ENCODE measurements at places on chromosomes 5 and 9.
A peak's percentile ranks its signal among the peaks of the same experiment; 100 is the strongest.

- peak; percentile 46 for DNase-seq
These were observed 86.0 kb upstream of the NR5A1 start for GRCh38 chr9:124593200-124593599.

DNA sequence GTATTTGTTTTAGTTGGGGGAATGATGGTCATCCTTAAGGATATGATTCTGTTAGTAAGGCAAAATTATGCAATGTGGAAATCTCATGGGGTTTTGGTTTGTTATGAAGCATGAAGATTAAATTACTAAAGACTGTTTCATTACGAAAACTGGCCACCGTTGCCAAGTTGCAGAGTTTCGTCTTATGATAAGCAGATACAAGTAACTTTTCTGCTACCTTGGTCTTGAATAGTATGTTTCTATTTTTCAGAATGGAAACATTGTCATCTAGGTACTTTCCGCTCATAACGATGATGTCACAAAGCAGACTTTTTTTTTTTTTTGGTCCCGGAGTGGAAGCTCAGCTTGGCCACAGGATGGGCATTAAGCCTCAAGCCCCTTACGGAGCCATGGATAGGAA is 4.2 kb downstream of the CCNI2 start:
- peak; percentile 47 for DNase-seq

- no peak for DNase-seq
These were observed 20.5 kb downstream of the CSF1R start for GRCh38 chr5:150065886-150066285.

DNA sequence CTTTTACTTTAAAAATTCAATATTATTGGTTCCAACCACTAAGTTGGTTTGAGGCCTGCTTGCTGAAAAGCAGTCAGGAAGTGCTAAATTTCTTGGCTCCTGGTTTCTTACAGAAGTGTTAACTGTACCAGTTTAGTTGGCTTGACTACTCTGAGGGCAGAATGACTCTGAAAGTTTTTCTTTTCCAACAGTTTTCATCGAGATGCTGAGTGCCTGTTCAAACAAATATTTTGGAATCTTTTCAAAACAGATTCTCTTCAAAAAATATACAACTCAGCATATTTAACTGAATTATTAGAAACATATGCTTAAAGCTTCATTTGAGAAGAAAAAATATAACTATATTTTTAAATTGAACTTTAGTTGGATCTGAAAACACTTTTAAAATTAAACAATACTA is 37.0 kb downstream of the SLC38A9 start:
- DNase-seq = no peak

- no peak for DNase-seq
These were observed 58.0 kb downstream of the CEP120 start for GRCh38 chr5:123365156-123365555.

- no peak for DNase-seq
These were observed 19.7 kb upstream of the ASTN2 start for GRCh38 chr9:117434566-117434965.

DNA sequence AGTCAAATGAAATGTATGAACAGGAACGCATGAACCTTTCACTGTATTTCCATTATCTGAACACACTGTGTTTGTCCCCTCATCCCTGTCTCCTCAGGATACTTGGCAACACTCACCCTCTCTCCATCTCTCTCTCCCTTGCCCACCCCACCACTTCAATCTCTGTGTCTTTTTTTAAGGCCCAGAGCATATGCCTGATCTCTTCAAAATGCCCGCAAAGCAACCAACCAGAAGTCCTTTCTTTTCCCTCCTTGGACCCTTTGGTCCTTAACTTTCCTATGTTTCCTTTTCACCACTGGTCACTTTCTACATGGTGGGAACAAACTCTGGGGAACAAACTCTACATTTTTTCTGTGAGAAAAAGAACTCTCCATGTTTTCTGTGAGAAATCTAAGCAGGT is 3.2 kb upstream of the IRF1 start:
- DNase-seq = no peak

GRCh38 chr9:121700832-121701419 is 49.5 kb downstream of the DAB2IP start:
- DNase-seq = peak; percentile 53

DNA sequence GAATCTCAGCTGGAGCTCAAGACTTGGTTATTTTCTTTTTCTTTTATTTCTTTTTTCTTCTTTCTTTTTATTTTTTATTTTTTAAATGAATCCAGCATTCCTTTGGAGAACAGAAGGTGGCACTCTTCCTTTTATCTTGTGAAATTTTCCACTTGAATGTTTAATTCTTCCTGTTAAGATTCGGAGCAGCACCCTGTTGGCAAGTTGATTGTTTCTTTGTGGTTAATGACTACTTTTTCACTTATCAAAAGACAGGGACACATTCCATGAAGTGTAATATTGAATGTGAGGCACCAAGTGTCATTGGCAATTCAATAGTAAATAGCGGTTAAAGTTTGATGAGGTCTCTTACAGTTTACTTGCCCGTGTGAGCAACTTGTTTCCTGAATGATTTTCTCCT is 240.5 kb upstream of the CHD1 start:
- no peak for DNase-seq

- peak; percentile 52 for DNase-seq
These were observed 887 bp downstream of the PTPDC1 start for GRCh38 chr9:94085062-94085639.
